ENCODE measurements at places on chromosomes 4 and X.

GRCh38 chrX:88944661-88945060, 197.6 kb downstream of the CPXCR1 start:
- no peak for DNase-seq

- no peak for DNase-seq
Measured at GRCh38 chr4:140930557-140930956, 174.4 kb upstream of the TBC1D9 start.

GRCh38 chrX:149639568-149639967, 8.0 kb upstream of the TMEM185A start:
- DNase-seq, result no peak

- peak; percentile 15 for DNase-seq
Measured at GRCh38 chrX:13825178-13825762, 8.4 kb upstream of the GPM6B start.

DNA sequence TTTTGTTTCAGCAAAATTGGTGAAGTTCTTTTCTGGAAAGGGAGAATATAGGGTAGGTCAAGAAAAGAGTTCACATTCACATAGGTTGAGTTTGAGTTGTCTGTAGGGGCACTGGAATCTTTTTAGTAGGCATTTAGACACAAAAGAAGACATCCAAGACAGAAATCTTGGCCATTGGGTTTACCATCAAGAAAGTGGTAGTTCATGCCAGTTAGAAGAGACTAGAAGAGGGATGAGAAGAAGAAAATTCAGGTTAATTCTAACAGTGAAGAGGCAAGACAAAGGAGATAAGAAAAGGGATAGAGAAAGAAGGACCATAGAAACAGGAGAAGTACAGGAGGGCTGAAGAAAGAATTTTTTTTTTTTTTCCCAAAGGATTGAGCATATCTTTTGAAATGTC, 39.9 kb downstream of the PAQR3 start:
- DNase-seq, result no peak

- no peak for DNase-seq
Measured at GRCh38 chr4:165489786-165490185, 111.0 kb downstream of the CPE start.

DNA sequence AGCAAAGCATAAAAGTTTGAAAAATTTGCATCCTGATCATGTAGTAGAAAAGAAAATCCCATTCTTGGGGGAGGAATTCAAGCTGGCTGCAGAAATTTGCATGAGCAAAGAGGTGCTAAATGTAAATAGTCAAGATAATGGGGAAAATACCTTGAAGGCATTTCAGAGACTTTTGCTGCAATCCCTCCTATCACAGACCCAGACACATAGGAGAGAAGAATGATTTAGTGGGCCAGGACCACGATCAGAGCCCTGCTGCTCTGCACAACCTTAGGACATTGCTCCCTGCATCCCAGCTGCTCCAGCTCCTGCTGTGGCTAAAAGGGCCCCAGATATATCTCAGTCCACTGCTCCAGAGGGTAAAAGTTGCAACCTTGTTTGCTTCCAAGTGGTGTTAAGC, 1439.7 kb upstream of the AGA start:
- DNase-seq, result no peak

- DNase-seq, result no peak
Measured at GRCh38 chr4:123562994-123563750, 166.6 kb downstream of the SPRY1 start.

DNA sequence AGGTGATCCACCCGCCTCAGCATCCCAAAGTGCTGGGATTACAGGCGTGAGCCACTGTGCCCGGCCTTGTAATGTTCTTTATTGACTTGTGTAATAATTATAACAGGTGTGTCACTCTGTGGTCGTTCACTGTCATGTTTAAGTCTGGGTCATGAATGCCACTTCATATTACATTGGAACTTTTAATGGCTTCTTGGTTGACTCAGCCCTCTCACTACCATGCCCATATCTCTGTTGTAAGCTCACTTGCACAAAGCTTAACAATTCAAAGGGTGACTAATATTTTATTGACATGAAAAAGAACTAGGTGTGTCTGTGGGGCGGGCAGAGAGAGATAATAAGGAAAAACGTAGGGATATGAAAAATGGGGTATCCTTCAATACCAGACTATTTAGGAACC, 639.7 kb upstream of the ACTRT1 start:
- no peak for DNase-seq

DNA sequence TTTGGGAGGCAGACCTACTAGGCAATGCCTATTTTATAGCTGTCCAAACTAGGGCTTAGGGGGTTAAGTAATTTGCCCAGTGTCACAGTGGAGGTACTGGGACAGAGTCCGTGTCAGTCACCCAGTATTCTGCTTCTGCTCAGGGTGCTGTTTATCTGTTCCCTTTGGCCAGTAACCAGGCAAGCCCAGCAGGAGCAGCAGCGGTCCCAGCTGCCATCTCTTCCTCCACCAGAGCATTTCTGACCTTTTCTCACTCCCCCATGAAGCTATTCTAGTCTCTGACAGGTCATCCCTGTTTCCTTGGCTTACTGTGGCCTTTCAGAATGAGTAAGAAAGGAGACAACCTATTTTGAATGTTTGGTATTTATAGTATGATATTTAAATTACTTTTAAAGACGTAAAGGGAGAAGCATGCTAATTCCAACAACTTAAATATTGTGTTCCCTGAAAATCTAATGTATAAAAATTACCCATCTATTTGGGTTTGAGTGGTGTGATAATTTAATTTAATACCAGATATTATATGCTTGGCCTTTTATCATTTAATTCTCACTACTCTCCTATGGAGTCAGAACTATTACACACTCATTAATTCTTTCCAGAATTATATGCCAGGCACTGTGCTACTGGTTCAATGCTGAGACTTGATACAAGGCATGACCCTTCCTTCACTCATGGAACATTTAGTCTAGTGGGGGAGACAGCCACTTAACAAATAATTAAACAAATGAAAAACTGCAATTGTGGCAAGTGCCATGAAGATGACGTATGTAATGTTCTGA, 60.6 kb downstream of the RPS6KA3 start:
- no peak for DNase-seq

- no peak for DNase-seq
Measured at GRCh38 chr4:168119100-168119499, 26.8 kb downstream of the ANXA10 start.

- no peak for DNase-seq
Measured at GRCh38 chr4:8308856-8309771, 39.6 kb downstream of the HTRA3 start.

DNA sequence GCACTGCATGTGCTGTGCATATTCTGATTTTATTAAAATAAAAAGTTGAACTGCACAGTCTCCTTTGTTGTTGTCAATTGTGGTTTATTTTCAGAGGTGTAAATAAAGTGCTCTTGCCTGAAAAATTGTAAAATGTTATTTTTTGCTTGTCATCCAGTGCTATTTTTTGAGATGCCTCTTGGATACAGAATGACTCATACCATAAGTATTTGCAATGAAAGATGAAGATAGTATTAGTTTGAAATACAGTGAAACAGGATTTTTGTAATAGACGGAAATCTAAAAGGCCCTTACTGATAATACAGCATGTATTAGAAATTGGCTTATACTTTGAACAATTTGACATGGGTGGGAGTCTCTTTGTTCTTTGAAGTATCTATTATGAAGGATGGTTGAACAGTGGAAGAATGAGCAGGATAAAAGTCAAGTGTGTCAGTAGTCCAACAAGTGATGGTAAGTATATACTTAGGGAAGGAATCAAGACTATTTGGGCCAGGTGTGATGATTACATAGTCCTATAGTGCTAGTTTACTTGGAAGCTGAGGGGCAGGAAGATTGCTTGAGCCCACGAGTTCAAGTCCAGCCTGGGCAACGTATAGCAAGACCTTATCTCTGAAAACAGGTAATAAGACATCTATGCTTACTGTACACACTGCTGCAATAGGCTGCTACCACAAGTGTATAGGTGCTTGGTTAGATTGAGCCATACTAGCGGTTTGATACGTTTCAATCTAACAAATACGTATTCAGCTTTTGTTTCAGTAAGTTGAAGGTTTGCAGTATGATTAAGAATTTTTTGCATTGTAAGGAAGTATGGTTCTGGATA, 16.4 kb downstream of the DDX3X start:
- DNase-seq, result no peak

DNA sequence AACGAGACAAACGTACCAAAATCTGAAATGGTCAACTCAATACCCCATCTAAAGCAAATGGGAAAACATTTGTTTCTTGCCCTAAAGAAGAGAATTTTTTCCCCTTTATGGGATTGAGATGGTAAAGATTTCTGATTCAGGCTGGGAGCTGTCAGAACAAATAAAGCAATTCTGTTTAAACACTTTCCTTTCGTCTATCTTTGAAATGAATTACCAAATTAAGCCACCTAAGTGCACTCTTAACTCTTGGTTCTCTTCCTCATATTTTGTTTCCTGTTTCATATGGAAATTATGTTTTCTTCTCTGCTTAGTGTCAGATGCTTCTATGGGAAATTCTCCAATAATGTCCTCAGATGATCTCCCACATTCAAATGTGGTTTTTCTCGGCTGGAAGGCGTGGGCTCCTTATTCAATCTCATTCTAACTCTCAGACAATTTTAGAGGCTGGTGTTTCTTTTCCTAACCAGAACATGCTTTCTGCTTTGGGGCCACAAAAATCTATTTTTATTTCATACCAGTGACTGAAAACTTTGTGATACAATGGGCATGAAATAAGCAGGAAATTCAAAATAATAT, 50.3 kb upstream of the HPF1 start:
- no peak for DNase-seq

DNA sequence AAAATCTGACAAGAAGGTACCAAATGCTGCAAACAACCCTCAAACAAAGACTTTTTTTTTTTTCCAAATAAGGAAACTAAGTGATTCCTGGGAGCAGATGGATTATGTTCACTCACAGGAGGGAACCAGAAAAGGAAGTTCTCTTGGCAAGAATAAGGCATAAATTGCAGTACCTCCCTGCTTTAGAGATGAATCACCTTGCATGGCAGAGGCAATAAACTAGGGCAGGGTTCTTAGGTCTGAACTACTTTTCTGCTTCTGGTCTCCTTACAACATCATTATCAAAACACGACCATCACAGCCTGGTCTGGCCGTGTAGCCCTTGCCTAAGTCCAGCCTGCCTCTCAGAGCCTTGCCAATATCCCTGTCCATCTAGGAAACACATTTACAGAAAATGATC, 6.3 kb downstream of the TMEM31 start:
- no peak for DNase-seq

DNA sequence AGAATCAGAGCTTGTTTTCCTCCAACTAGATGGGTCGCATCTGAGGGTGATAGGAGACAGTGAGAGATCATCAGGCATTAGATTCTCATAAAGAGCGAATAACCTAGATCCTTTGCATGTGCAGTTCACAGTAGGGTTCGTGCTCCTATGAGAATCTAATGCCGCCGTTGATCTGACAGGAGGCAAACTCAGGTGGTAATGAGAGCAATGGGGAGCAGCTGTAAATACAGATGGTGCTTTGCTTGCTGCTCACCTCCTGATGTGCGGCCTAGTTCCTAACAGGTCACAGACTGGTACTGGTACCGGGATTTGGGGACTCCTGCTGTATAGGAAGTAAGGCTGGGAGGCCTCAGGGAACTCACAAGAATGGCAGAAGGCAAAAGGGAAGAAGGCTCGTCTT, 276.5 kb downstream of the FAT4 start:
- no peak for DNase-seq

- no peak for DNase-seq
Measured at GRCh38 chr4:188214861-188215260, 75.6 kb downstream of the TRIML1 start.

GRCh38 chrX:130902446-130902782, 595 bp downstream of the ENOX2 start:
- no peak for DNase-seq

DNA sequence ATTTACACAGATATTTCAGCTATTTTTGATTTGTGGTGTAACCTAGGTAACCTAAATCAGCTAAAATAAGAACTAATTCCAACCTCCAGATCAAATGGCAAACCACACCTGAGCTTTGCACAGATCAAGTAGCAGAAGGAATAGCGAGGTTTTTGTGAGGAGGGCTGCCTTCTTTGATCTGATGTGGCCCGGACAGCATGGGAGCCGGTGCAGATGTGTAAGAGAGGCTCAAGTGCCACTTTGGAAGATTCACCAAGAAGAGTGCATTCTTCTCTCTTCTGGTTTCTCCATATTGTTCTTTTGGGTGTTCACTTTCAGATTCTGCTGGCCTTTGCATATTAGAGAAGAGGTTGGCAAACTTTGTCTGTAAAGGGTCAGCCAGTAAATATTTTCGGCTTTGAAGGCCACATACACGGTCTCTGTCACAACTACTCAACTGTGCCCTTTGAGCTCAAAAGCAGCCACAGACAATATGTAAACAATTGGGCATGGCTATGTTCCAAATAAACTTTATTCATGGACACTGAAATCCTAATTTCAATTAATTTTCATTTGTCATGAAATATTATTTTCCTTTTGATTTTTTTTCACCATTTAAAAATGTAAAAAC, 78.9 kb upstream of the FAM9C start:
- no peak for DNase-seq

DNA sequence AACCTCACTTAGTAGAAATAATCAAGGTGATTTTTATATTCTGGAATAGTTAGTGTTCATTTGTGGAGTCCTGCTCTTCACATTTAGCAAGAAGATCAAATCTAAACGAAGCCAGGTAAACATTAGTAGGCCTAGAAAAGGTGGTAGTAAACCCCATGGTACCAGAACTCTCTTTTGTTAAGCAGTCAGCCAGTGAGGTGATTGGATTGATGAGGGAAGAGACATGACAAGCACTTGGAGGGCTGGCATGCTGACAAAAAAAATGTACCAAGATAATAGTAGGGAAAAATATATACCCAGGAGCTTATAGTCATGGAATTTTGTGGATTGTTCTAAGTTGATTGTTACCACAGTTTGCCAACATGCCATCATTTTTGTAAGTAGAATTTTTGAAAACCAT, 163.8 kb downstream of the BANK1 start:
- DNase-seq, result no peak

DNA sequence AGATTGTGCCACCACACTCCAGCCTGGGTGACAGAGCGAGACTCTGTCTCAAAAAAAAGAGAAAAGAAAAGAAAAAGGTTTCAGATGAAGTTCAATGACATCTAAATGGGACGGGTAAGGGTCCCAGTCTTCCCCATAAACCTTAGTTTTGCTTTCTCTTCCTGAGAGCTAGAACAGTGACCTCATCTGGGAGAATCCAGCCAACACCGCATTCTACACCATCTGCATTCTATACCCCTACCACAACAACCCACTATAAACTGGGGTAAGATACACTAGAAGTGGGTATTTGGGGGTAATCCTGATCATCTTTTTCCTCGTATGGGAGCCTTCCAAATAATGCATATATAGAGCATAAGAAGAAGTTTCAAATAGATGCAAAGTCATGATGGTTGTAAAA, 18.2 kb downstream of the SLC25A43 start:
- no peak for DNase-seq

DNA sequence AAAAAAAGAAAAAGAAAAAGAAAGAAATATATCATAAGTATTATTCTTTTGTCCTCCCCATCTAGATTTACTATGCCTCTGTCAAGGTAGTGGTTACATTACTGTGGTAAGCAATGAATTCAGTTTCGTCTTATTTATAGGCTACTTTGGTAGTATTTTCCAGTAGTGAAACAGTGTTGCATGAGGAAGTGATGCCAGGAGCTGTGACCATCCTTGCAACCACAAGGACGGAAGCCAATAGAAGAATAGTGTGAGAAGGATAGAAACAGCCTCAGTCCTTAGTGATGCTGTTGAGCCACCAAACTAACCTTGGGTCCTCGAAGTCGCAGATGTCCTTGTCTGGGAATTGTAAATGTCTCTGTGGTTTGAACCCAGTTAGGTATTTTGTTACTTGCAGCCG, 328.5 kb downstream of the PPP3CA start:
- DNase-seq, result no peak
